GM20000 (cell line): ENCODE measurements at places on chromosomes 1 and 21.

GRCh38 chr1:80582980-80583379 is 1217.8 kb upstream of the ADGRL2 start:
- no peak for DNase-seq

DNA sequence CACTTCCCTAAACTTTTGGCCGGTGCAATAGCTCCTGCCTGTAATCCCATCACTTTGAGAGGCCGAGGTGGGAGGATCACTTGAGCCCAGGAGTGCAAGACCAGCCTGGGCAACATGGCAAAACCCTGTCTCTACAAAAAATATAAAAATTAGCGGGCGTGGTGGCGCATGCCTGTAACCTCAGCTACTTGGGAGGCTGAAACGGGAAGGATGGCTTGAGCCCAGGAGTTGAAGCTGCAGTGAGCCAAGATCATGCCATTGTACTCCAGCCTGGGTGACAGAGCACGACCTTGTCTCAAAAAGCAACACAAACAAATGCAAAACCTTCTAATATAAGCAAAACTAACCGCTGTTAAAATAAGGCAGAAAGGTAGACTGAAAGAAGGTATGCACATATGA is 25.9 kb downstream of the TMEM51 start:
- DNase-seq, result no peak

- no peak for DNase-seq
Observed at GRCh38 chr1:42817976-42818375, 779 bp upstream of the SVBP start.

GRCh38 chr1:45134461-45134873 is 71.9 kb downstream of the ZSWIM5 start:
- no peak for DNase-seq
